ENCODE measurements at places on chromosomes 4 and X. TPM values are rescaled to one million over a fixed set of nuclear protein-coding genes. Genes with fewer than 3 reads are reported as not detected.

DNA sequence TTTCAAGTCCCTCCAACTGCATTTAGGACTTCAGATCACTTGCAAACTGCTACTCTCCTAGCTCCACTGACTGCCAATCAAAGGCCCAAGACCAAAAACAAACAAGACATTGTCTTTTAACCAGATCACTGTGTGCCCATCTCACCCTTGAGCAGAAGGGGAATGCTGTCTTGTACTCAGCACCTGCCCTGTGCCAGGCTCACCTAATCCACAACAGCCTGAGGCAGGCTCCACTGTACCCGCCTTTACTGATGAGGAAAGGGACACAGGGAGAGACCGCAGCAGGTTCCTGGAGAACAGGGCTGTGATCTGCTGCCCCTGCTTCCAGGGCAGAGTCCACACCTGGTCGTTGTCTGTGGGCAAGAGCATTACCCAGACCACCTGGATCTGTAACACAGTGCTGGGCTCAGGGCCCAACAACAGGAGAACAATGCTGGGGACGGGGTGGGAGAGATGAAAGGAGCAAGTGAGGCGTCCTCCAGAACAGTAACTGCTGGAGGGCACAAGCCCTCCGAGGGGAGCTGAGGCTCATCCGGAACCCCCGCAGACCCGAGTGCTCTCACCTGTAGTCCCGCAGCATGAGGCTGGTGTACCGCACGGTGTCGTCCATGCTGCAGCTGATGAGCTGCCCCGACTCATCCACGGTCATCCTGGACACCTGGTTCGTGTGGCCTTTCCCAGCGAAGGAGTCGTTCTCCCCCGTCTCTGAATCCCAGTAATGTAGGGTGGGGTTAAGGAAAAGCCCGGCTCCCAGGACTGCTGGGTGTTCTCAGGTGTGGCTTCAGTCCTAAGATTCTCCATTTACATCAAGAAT lies 33.9 kb downstream of the WDR1 start:
- no peak for DNase-seq

ATP2B3 gene
- total RNA-seq = not detected

DNA sequence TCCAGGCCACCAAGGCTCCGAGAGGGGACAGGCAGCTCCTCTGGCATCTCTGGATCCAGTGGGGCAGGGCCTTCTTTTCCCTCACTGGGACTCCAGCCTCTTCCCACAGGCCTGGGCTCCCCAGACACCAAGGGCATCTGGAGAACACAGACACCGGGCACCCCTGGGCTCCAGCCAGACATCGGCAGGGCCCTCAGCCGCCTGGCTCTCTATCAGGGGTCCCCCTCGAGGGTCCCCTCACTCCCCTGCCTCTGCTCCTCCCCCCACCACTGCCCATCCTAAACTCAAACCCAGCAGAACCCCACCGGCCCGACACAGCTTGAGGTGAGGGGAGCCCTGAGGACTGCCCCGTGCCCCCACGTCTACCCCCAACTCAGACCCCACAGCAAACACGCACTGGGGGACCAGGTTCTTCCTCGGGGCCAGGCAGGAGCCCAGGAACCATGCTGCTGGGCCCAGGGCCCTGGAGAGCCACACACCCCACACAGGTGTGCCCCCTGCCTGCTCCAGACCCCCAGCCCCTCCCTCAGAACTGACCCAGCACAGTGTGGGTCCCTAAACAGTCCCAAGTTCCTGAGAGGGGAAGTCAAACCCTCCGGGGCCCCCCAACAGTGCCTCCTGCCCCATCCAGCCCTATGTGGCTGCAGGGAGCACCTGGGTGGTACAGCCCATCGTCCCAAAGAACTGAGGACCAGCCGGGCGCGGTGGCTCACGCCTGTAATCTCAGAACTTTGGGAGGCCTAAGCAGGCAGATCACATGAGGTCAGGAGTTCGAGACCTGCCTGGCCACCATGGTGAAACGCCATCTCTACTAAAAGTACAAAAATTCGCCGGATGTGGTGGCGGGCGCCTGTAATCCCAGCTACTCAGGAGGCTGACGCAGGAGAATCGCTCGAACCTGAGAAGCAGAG lies 86.8 kb downstream of the FAM53A start:
- DNase-seq = no peak

DNA sequence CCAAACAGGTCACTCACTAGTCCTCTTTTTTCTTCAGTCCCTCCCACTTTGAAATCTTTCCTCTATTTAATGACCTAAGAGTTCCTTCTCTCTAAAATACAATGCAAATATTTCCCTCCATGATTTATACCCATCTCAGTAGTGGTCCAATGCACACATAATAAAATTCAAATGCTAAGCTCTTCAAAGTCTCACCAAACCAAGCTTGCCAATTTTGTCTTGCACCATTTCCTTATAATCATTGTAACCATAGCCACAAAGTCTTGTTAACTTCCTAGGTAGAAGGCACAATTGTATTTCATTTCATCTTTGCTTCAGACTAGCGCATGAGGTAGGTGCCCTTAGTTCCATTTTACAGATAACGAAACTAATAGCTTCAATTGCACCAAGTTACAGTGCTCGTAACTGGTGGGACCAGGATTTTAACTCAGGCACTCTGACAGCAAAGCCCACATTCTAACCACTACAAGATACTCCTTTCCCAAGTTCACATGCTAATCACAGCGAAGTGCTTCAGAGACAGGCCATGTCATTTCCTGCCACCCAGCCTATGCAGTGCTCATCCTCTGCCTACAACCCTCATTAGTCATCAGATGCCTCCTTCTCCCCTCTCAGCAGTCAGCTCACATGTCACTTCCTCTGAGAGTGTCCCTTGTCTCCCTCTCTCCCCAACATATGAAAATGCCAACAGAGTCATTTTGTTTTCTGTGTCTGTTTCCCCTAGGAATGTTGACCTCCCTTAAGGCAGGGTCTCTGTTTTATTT lies 66.9 kb upstream of the PPARGC1A start:
- no peak for DNase-seq

AREG gene
- 1,077 TPM for total RNA-seq

DNA sequence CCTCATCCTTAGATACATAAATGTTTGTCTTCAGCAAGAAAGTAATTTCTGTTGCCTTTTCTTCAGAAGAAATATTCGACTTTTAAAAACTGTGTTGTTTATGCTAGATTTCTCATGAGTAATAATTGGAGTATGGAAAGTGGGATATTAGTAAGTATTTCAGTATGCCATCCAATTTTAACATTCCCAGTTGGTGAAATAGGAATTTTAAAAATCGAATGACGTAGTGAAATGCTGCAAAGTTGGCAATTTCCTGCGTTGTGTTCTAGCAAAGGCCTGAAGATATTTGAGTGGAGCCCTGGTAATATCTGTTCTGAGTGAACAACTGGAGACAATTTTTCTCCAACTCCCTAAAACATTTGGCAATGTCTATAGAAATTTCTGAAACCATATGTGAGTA lies 190.1 kb downstream of the ZNF330 start:
- no peak for DNase-seq
